RPMI7951 (cell line): ENCODE measurements at places on chromosomes 5 and 9.
A peak's percentile ranks its signal among the peaks of the same experiment; 100 is the strongest.

DNA sequence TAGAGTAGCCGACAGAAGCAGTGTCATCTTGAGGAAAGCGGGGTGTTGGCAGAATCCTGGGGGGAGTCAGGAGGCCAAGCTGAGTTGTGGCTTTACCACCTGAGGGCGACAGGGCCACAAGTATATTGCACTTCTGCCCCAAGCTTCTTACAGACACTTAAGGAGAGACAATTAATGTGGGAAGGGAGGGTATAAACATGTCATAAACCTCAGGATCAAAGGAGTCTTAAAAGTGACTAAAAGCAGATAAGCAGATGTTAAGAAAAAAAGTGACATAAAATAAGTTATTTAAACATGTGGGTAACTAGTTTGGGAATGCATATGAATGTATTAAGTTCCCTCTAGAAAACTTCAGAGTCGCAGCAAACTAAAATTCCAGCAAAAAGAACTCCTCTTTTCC, 63.9 kb downstream of the ERAP1 start:
- no peak for DNase-seq

DNA sequence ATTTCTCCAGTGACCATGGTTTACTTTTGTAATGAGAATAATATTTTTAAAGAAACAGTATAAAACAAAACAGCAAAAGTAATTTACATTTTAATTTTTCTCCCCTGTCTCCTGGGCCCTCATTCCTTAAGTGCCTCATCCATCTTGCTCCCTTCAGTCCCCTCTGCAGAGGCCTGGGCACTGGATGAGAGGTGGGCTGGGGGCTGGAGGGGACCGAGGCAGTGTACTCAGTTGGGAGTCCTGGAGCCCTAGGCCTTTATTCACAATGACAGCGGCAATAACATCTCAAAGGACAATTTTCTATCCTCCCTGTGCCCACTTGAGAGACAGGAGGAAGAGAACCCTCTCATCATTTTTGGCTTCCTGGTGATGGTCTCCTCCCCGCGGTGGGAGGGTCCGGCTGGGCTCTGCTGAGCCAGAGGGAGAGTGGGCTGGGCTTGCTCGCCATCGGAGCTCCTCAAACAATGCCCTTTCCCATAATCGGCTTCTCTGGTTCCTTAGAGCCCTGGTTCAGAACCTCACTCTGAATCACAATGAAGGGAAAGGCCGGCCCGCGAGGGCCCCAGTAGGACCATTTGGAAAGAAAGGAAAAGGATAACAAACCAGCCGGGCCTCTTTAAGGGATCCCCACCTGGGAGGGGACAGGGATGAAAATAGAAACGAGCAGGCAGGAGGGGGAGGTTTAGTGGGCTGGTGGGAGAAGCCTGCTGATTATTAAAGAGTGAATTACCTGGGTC, 9.7 kb upstream of the SMIM32 start:
- no peak for DNase-seq

DNA sequence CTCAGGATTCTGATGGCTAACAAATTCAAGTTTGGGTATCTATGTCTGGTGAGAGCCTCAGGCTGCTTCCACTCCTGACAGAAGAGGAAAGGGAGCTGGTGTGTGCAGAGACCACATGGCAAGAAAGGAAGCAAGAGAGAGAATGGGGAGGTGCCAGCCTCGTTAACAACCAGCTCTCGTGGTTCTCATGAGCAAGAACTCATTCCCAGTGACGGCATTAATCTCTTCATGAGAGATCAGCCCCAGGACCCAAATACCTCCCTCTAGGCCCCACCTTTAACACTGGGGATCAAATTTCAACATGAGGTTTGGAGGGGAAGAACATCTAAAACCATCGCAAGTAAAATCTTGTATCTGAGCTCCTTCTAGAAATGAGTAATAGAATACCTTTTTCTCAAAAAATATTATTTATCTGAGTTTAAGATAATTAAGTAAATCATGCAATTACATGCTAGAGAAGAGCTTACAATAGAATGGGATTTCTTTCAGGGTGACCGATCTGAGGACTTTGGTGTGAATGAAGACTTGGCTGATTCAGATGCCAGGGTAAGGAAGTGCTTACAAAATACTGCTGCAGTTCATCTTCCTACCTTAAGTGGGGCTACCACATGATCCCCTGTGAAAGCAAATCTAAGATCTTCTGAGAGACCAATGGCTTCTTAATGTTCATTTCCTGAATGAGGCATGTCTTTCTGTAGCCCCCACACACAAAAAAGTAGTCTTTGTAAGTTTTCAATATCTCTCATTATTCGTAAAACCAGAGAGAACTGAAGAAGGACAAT, 11.5 kb downstream of the ANXA1 start:
- DNase-seq: no peak

DNA sequence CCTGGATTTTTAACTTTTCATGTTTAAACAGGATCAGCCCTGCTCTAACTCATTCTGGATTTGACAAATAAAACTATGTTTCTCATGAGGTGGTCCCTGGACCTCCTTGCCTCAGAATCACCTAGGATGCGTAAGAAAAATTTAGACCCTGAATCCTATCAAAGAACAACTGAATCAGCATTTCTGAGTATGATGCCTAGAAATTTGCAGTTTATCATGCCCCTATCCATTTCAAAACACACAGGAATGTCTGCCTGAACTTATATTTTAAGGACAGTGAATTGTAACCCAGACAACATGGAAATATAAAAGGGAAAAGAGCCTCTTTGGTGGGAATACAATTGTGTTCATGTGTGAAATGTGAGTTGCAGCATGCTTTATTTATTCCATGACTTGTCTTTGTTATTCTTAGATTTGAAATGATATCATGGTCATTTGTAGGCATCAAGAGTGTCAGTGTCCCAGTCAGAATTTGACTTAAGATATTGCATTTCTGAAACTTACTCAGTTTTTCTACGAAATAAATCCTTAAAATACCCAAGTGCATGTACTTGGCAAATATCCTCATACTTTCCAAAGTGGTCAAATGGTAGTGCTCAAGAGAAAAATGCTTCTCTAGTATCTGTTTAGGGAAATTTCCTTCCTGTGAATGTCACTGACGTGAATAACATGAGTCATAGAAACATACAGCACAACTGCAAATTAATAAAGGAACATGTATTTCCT, 144.3 kb downstream of the GIN1 start:
- peak; percentile 24 for DNase-seq

- DNase-seq: no peak
These were observed 56.1 kb downstream of the KIAA1958 start for GRCh38 chr9:112542593-112543292.

GRCh38 chr5:68272289-68272688, 56.7 kb downstream of the PIK3R1 start:
- no peak for DNase-seq

DNA sequence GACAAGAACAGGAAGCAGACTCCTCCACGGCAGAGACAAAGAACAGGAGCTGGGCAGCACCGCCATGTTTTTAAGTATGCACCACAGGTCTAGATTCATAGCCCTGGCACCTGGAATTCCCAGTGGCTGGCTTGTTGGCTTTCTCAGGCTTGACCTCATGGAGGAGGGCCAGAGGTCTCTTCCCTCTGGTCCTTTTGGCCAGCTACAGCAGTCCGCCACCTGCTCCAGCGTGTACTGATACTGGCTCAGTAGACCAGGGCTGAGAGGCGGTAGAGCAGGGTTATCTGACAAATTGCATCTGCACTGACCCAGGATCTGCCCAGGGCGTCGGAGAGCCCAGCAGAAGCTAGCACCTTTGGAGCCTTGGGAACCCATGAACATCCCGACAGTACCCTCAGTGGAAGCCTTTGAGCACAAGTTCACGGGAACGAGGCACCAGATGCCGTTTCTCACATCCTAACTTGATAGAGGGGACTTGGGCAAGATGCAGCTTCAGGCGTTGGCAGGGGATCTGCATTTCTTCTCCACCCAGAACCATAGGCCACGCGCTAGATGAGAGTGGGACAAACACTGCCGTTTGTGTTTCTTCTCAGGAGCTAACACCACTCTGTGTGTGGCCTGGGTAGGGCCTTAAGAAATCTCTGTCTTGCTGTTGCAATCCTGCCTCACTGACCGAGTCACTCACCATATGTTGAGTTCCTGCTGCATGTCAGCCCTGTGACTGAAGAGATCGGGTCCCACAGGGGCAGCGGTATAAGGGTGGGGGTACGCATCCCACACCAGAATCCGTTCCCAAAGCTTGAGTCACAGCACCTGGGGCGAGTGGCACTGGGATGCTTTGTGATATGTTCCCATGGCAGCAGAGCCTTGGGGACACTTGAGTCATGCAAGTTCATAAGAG, 90.3 kb upstream of the OTULINL start:
- DNase-seq: peak; percentile 37

- DNase-seq: no peak
These were observed 426 bp downstream of the C7 start for GRCh38 chr5:40909723-40910122.

DNA sequence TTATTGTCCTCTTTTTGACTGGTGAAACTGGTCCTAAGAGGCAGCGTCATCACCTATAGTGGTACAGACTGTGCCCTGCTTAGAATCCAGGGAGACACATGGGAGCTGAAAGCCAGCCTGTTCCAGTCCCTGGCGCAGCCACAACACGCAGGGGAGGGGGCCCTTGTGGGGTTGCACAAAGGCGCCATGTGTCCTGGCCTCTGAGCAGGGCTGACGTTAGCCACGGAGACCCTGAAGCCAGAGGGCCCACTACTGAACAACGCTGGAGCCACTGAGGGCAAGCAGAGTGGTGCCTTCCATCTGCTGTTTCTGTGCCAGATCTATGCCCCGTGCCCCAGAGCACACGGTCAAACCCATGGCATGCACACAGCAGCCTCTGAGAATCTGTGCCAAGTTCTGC, 147.3 kb downstream of the ACTL7B start:
- no peak for DNase-seq

- DNase-seq: no peak
These were observed 264.3 kb downstream of the ARRDC3 start for GRCh38 chr5:91118796-91119195.

DNA sequence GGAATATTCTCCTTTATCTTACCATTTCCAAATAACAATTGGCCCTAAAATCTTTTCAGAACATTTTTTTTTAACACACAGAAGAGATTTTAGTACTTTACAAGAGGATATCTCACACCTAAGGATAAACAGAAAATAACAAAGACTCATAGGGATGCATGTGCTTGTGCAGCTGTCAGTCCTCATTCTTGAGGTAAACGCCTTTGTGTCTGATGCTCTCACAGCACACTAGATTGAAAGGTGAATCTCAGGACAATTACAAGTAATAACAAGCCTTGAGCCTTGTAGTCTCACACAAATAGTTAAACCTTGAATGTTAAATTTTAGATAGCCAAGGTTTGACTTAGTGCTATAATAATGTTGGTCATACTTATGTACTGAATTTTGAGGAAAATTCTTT, 439.2 kb downstream of the PTPRD start:
- DNase-seq: no peak

DNA sequence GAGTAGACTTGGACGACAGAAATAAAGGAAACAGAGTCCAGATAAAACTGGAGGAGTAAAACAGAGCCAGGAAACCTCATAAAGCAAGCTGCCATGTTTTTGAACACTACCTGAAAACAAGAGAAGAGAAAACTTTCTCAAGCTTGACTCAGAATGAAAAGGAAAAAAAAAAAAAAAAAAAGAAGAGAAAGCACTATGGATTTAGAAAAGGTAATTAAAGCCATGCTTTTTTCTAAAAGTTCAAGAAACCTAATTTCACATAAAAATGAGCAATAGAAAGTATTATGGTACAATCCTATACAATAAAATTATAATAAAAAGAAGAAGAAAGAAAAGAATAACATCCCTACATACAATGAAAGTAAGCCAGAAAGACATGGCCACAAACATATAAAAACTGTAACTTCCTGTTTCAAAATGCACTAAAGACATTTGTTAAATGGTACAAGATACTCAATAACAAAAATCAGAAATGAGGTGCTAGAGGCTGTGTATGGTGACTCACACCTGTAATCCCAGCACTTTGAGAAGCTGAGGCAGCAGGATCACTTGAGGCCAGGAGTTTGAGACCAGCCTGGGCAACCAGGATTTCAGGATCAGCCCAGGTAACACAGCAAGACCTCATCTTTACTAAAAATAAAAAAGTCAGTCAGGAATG, 129.5 kb downstream of the SIL1 start:
- no peak for DNase-seq

DNA sequence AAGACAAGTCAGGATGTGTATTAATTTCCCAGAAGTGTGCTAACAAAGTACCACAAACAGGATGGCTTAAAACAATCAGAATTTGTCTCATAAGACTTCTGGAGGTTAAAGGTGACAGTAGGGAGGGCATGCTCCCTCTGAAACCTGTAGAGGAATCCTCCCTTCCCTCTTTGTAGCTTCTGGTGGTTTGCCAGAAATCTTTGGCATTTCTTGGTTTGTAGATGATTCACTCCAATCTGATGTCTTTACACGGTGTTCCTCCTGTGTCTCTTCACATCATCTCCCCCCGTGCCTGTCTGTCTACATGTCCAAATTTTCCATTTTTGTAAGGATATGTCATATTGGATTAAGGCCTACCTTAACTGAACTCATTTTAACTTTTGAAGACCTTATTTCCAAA, 471.5 kb downstream of the ZNF608 start:
- peak; percentile 45 for DNase-seq

DNA sequence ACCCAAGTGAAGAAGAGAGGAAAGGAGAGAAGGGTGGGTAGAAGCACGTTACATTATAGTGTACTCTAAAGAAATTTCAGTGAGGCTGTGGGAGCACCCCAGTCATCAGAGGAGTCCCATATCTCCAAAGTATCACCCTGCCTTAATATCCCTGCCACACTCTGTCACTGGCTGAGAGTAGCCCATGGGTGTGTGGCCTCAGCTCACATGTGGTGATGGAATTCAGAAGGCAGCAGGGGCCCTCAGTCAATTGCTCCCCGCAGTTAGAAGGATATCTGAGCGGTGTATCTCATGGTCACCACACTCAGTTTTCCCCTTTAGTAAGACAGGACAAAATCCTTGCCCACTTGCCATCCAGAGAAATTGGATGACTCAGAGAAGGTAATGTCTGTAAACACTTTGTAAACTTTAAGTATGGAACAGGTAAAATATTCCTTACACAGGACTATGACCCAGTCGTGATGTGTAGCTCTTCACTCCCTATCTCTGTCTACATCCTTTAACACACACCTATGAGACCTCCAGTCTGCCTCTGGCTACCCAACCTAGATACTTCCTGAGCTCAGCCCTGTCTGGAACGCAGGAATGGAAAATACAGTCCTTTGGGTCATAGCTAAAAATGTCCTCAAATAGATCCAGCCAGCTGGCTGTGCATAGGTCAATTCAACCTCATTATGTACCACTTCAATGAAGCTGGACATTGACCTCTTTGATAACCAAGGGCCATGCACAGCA, 24.3 kb upstream of the PLIN2 start:
- no peak for DNase-seq

GRCh38 chr5:61402244-61402823, 70.3 kb downstream of the ZSWIM6 start:
- no peak for DNase-seq
